ENCODE measurements at places on chromosomes 13 and 19.

DNA sequence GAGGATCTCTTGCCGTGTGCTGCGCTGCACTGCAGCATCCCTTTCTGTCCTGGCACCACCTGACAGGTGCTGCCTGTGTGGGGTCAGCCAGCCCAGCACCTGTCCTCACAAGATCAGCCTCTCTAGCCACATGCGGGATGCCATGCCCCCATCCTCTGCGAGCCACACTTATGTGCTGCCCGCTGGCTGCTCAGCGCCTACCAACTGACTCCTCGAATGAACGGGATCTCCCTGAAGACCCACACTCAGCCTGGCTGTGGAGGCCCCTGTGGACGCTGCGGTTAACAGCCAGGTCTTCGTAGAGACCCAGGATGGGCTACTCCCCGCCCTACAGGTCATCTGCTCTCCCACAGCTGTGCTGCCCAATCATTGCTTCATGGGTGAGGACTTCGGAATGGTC, 106.1 kb downstream of the DOCK9 start:
- DNase-seq, result no peak

DNA sequence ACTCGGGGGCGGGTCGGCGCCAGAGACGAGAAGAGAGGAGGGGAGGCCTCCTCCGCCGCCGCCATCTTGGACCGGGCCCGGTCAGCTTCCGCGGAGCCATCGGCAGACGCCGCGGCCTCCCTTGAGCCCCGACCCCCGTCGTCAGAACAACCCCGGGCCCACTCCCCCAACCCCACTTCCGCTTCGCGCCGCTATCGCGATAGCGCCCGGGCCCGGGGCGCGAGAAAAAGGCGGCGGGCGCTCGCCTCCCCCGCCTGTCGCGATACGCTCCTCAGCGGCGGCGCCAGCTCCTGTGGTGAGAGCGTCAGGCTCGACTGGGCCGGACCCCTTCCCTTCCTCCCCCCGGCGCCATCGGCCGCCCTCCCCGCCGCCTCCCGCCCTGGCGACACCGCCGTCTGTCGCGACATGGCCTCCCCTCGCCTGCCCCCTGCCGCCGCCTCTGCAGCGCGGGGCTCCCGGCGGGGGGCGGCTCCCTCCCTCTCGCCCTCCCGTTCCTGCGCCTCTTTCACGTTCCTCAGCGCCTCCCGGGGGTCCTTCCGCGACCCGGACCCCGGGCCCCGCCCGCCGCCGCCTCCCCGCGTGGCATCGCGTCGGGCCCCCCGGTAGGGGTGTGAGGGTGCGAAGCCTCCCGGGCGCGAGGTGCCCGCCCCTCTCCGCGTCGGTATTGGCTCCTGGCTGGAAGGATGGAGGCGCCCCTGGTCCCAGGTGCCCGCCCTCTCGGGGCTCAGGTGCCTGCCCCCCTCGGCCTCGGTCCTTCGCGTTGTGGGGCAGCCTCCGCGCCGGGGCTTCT, at the start of gene CNOT3:
Gene CNOT3, plus strand, starts transcription at position 64 of the 790 bp plus-strand sequence. CDS start 5,217 bp downstream, outside the sequence.
- peak; percentile 75 for DNase-seq

DNA sequence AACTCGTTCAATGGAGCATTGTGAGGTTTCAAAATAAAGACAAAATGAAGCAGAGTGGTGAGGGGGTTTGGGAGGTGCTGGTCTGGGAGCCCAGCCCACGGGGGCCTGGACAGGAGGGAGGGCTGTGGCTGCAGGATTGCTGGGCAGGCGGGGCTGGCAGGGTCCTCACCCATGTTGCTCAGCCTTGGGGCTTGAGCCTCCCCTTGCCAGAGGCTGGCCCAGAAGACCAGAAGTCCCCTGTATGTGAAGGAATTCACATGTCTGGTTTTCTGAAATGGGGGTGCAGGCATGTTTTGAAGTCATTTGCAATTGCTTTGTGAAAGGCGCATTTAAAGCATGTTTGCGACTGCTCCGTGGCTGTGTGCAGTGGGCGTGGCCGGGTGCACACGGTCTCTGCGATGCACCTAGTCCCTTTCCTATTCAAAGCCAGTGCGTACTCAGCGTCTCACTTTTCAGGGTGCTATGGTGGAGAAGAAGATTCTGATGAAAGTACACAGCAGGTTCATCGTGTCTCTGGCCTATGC, 2.3 kb downstream of the GRK1 start:
- DNase-seq, result no peak

- no peak for DNase-seq
Observed at GRCh38 chr19:1884291-1884718, 991 bp downstream of the ABHD17A start.

DNA sequence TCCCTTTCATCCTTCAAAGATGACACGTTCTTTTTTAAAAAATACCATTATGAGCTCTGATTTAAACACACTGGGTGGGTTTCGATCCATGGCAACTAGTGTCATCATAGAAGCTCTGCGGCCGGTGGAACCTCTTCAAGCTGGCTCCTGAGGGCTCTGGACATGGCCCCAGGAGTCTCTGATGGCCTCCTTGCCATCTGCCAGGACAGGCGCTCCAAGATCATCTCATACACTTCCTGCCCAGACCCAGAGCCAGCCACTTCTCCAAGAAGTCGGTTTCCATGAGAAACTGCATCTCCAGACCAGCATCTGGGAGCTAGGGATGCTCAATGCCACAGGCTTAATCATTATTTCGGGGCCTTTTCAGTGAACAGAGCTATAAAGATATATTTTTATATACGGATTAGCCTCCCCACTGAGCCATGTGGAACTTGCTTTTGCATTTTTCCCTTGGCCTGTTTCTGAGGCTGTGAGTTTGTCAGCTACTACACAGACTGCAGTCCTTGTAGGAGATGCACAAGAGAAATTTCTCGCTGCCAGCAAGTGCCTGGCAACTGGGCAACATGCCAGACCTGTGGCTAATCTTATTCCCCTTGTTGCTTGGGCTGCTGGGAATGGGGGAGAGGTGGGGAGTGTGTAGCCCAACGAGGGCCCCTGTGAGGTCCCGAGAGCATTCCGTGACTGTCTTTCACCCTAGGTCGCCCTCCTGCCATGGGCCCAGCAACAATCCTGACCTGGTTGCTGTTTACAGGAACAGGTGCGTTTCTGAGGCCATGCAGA, 15.9 kb downstream of the SUGP1 start:
- DNase-seq, result no peak

GRCh38 chr13:25018729-25019115, 77.2 kb upstream of the PABPC3 start:
- peak; percentile 36 for DNase-seq

DNA sequence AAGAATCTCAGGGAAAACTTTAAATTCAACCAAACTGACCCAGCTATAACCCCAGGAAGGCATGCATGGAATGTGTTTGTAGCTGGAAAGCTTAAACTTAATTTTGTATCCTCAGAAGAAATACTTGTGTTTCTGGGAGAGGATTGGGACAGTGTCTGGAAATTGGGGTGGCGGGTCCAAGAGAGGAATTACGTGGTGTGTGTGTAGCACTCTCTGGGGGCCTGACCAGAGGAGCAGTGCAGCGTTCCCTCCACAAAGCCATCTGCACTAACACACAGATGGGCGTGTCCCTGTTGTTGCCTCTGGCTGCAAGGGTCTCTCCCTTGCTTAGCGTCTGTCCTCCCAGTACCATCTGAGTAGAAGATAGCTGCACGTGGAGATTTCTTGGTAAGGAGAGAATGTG, 6.4 kb downstream of the GARRE1 start:
- DNase-seq, result peak; percentile 36

DNA sequence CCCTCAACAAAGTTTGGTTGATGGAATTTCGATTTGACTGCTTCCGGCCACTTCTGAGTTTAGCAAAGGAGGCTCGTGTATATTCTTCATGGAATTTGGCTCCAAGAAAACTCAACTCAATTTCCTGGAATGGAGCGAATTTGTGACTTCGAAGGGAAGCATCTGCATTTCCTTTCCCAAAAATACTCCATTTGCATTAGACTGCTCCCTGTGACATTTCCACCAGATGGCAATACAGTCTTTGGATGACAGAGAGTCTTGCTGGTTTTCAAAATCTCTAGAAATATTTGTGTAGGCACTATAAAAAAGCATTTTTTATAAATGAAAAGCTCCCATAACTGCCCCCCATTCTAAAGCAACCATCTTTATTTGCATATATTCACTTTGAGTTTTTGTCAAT, 4.1 kb downstream of the C1QTNF9 start:
- DNase-seq, result no peak

- DNase-seq, result no peak
Observed at GRCh38 chr13:33683376-33683775, 134.6 kb upstream of the RFC3 start.

- no peak for DNase-seq
Observed at GRCh38 chr13:28097503-28097902, 2.9 kb downstream of the FLT3 start.

DNA sequence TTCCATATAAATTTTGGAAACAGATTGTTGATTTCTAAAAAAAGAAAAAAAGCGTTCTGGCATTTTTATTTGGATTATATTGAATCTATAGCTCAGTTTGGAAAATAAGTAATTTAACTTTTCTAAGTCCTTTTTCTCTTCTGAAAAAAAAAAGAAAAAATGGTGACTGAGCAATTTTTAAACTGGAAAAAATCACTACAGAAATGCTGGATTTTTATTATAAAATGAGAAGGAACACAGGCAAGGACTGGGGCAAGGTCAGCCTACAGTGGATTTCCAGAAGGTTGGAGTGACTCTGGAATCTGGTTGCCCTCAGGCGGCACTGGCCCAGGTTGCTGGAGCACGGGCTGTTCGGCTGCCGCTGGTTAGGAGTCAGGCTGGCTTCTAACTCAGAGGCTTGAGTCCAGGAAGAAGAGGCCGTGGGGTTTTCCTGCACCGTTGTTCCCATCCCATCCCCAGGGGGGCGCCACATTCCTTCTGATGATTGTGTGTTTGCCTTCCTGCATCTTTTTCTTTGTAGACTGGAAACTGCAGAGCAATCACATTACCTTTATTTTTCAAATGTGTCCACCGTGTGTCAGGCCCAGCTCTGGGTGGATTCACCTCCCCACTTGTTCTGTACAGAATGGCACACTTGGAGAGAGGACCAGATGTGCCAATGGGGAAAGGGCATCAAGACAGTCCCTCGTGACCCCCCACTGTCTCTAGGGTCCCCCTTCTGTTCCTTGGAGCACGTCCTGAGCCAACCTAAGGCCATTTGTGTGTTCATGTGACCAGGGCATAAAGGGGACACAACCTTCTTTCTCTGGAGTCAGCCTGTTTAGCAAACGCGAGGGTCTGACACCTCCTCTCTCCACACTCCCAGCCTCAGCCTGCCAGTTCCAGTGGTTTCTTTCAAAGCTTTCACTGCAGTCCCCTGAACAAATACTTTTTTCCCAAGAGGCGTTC, 44.5 kb upstream of the GTF3A start:
- DNase-seq, result peak; percentile 83

DNA sequence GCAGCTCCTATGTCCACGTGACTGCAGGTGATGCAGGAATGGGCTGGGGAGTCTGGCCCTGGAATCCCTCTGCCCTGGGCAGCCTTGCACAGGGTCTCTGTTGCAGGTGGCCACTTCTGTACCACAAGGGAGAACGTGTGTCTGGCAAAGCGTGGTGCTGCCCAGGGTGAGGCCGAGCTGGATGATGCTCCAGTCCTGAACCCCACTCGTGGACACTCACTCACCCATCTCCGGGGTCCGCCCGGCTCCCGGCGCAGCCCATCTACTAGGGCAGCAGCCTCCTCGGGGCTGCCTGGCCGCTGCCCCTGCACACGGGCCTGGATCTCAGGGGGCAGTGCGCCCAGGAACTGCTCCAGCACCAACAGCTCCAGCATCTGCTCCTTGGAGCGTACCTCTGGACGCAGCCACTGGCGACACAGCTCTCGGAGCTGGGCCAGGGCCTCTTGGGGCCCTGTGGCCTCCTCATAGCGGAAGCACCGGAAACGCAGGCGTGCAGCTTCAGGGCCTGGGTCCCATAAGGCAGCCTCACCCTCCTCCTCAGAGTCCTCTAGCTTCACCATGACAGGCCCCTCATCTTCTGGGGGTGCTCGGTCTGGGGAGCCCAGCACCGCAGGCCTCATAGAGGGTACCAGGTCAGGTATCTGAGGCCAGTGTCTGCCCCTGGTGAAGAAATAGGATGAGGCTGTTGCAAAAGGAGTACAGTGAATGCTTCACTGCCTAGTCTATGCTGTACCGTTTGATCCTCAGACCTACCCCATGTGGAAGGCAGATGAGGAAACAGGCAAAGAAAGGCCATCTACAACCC, 2.2 kb downstream of the MZF1 start:
- DNase-seq, result no peak

DNA sequence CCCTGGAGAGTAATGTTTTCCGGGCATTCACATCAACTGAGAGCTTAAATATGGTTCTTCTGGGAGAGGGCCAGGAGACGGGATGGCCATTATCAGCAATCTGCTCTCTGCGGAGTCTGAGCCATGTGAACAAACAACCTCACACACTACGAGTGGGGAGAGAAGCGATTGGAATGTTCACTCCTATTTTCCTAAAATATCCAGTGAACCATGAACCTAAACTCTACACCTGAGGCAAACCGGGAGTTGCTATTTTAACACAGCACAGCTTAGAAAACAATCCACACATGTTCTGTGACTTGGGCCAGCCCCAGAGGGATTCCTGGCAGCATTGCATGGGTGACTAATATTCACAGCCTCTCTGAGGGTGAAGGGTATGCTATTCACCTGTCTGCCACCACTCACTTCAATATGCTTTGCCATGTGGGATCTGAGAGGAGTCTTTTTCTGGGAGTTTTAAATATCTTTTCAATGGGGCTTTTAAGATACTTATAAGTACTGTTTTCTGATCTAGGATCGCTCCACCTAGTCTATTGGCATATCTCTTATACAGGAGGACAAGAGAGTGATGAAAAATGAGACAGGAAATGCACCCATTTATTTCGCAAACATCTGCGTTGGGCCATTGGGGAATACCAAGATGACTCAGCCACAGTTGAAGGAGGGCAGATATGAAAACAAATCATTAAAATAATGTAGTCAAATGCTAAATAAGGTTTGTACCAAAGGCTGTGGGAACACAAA, 72.6 kb upstream of the SERP2 start:
- DNase-seq, result no peak

DNA sequence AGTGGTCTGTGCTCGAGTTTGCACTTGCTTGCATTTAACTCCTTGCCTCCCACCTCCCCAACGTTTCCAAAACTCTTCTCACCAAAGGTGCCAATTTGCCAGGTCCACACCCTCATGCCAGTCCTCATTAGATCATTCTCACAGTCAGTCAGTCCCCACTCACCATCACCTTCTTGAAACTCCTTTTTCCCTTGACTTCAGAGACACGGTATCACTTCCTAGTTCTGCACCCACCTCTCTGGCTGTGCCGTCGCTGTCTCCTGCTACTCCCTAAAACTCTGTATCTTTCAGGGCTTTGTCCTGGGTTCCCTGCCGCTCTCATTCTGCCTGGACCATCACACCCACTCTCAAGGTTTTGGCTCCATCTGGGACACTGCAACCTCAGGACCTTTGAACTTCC, 19.6 kb downstream of the OLFM2 start:
- no peak for DNase-seq

DNA sequence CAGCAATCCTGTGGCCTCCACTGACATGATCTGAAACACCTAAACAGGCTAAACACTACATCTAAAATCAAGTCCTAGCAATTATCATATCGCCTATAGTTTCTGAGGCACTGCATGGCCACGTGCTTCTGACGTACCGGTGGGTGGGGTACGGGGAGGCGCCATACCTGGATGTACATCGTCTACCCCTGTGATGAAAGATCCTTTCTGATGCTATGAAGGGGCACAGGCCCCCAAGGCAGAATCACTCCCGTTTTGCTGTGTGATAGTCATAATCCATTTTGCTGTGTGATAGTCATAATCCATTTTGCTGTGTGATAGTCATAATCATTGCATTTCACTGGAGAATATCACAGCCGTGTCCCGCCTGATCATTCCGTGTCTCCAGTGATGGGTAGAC, 118.7 kb upstream of the SOX1 start:
- DNase-seq, result no peak

- DNase-seq, result no peak
Observed at GRCh38 chr19:11201791-11202190, 4.4 kb upstream of the KANK2 start.
